Hippocampal formation (tissue), 2 donors: ENCODE measurements at places on chromosomes 1 and 21.

- no peak for DNase-seq
Observed at GRCh38 chr1:9654051-9654833, 2.7 kb downstream of the PIK3CD start.

GRCh38 chr1:226134170-226135058 is 52.1 kb downstream of the ACBD3 start:
- no peak for DNase-seq

GRCh38 chr1:8717148-8717547 is 100.3 kb downstream of the RERE start:
- no peak for DNase-seq

GRCh38 chr21:39444421-39445180 is 977 bp downstream of the LCA5L start:
- no peak for DNase-seq

DNA sequence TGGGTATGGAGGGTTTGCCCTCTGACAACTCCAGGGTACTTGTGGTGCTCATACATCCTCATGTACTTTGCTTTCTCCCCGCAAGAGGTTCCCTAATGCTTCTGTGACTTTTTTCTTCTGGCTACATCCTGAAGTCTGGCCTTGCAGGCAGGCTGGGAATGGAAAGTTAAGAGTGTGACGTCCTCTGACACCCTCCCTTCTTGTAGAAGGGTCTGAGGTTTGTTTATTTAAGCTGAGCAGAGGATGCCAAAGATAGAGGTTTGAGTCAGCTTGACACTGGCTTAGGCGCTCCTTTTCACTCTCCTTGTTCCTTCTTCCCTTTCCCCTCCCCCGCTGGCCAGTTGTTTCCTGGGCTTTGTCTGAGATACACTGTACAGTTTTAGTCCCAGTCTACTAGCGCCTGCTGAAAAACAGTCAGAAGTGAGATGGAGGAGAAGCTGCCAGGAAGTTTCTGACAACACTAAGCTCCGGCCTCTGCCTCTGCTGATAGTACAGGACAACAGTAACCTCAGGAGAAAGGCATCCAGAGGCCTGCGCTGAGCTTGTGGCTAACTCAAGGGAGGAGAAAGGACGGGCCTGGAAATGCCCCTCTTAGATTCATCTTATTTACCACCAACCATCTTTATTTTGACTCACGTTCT is at the start of gene MACF1:
TSS of gene MACF1 (plus strand) at position 255 of the 641 bp plus-strand sequence. CDS start at position 583, 328 bp downstream.
- peak; percentile 28 for DNase-seq

GRCh38 chr1:212072047-212072446 is 36.5 kb downstream of the DTL start:
- DNase-seq = no peak

GRCh38 chr1:96510911-96511310 is 210.7 kb upstream of the PTBP2 start:
- no peak for DNase-seq

DNA sequence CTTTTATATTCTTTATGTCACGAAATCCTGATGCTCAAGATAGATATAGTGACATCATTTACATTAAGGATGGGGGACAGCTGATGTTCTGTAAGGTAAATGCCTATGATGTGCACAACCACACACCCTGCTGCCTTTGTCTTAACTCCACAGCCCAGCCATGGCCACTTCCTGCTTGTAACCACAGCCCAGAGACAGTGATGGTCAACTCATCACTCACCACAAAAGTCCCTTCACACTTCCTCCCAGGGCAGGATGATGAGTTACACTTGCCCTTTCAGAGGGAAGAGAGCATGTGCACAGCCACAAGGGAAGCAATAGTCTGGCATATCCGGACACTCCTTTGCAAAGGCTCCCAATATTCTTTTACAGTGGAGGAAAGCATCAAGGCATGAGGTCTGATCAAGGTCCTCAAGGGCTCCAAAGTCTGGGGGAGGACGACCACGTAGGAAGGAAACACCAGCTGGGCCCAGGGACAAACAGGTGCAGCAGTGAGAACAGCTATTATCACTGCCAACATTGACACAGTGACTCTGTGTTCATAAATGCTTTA is 53.8 kb downstream of the PLPP3 start:
- no peak for DNase-seq

DNA sequence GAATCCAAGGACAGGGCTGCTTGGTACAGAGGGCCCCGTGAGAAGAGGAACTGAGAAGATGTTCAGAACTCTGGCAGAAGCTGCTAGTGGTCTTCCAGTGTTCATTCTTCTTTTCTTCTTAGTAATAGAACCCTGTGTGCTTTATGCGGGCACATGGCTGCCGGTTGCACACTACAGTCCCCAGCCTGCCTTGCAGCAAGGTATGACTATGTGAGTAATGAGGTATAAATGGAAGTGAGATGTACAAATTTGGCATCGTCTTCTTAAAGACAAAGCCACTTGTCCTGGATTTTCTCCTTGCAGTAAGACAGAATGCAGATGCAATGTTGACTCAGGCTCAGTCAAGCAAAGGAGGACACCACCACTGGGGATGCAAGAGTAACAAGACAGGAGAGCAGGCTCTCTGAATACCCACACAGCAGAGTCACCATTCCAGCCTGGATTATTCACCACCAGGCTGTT is 15.0 kb upstream of the ATP1B1 start:
- DNase-seq = no peak

GRCh38 chr1:19559641-19560040 is 74.3 kb upstream of the CAPZB start:
- DNase-seq = no peak
